ENCODE measurements at places on chromosomes 11 and 22. TPM values are rescaled to one million over a fixed set of nuclear protein-coding genes. Genes with fewer than 3 reads are reported as not detected.

The CCDC89 gene
- total RNA-seq: 3.2 TPM

The TMEM121B gene
- 0.54 TPM for total RNA-seq

The CABP4 gene
- 0.13 TPM for total RNA-seq

The TRIM68 gene
- 18.7 TPM for total RNA-seq

The TTC36 gene
- 0.38 TPM for total RNA-seq

The OR4A16 gene
- total RNA-seq: not detected

The DESI1 gene
- total RNA-seq: 18.8 TPM

The PATE3 gene
- not detected for total RNA-seq

The AHNAK gene
- 644 TPM for total RNA-seq

The CARD18 gene
- total RNA-seq: not detected

The OR4D10 gene
- total RNA-seq: not detected

The CASP12 gene
- 3.4 TPM for total RNA-seq

The LRRC56 gene
- 1.5 TPM for total RNA-seq

The BTG4 gene
- total RNA-seq: 0.34 TPM

The MMP13 gene
- total RNA-seq: not detected

The ACO2 gene
- total RNA-seq: 50.7 TPM

The GRK3 gene
- 12.1 TPM for total RNA-seq

The UPB1 gene
- 0.25 TPM for total RNA-seq

Data from ovary (tissue), 10 donors.